ENCODE measurements at places on chromosomes 1 and 21. TPM values are rescaled to one million over a fixed set of nuclear protein-coding genes. Genes with fewer than 3 reads are reported as not detected.

TDRD5 gene
- 0.09 TPM for total RNA-seq

SLC45A1 gene
- total RNA-seq = 1.1 TPM

KISS1 gene
- total RNA-seq = not detected

WNT9A gene
- 2.7 TPM for total RNA-seq

NBPF6 gene
- not detected for total RNA-seq

CNIH3 gene
- total RNA-seq = 2.5 TPM

LRRC53 gene
- total RNA-seq = not detected

CAMSAP2 gene
- 28.2 TPM for total RNA-seq

RSPH1 gene
- 0.04 TPM for total RNA-seq

ZFYVE9 gene
- 32.9 TPM for total RNA-seq

FCER1G gene
- total RNA-seq = 0.34 TPM

GRCh38 chr1:204453141-204453772 is 41.3 kb downstream of the PIK3C2B start:
- no peak overlapping the region for H3K27ac ChIP-seq
- H3K36me3 ChIP-seq = no peaks in the 10 kb centered on the region
- H3K4me3 ChIP-seq = no peak overlapping the region
- H3K4me1 ChIP-seq = peaks cover 71% of the 10 kb centered on the region

DNA sequence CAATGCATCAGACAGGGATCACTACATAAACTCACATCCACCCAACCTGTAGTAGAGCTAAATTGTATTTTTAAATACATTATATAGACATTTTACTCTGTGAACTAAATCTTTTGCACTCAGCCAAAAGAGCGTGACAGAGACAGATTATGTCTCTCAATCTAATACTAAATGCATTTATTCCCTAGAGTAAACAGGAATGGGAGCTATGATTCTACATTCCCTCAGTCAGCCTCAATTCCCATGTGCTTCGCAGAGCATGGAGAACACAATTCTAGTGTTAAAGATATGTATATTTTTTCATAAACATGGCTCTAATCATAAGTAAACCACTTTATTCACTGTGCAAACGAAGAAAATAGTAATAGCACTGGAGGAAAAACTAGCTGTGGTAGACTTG is 16.5 kb downstream of the PIGK start:
- no peak overlapping the region for H3K4me3 ChIP-seq
- H3K27me3 ChIP-seq = no peaks in the 10 kb centered on the region

- H3K4me3 ChIP-seq = no peak overlapping the region
- peaks cover 2% of the 10 kb centered on the region for H3K27me3 ChIP-seq
- peaks cover 35% of the 10 kb centered on the region for H3K4me1 ChIP-seq
- DNase-seq = no peak
- H3K36me3 ChIP-seq = no peaks in the 10 kb centered on the region
These were observed 69.6 kb downstream of the SDC3 start for GRCh38 chr1:30838996-30839395.

DNA sequence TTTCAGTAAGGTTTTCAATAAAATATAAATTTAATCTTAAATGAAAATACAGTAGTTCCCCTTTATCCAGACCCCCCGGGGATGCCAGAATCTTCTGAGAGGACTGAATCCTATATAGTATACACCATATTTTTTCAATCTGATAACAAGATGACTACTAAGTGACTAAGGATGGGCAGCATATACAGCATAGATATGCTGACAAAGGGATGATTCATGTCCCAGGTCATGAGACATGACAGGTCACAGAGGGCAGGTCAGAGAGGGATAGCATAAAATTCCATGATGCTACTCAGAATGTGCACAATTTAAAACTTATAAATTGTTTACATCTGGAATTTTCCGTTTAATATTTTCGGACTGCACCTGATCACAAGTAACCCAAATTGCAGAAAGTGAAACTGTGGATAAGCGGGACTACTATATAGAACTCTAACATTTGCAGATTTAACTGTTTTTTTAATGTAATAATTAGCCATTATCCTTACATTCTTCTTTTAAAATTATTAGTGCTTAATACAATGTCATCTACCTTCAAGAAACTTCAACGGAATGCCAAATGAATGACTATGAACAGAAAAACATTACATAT is 48.8 kb downstream of the LRRC40 start:
- no peaks in the 10 kb centered on the region for H3K4me1 ChIP-seq
- H3K4me3 ChIP-seq = no peak overlapping the region
- no peak overlapping the region for H3K27ac ChIP-seq
- no peaks in the 10 kb centered on the region for H3K36me3 ChIP-seq
- no peaks in the 10 kb centered on the region for H3K27me3 ChIP-seq

DNA sequence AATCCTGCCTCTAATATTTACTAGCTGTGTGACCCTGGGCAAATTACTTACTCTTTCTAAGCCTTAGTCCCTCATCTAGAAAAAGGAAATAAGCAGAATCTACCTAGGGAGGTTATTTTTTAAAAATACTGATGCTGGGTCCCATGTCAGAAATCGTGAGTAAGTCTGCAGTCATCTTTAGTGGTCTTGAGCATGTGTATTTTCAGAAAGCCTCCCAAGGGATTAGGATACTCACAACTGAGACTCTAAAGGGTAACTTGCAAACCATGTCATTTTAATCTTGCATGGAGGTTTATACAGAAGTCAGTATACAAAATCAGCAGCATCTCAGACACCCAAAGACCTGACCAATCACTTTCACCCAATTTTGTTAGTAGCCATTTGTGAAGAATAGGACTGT is 43.2 kb downstream of the DSTYK start:
- DNase-seq = no peak
- H3K4me3 ChIP-seq = no peak overlapping the region
- no peaks in the 10 kb centered on the region for H3K36me3 ChIP-seq

DNA sequence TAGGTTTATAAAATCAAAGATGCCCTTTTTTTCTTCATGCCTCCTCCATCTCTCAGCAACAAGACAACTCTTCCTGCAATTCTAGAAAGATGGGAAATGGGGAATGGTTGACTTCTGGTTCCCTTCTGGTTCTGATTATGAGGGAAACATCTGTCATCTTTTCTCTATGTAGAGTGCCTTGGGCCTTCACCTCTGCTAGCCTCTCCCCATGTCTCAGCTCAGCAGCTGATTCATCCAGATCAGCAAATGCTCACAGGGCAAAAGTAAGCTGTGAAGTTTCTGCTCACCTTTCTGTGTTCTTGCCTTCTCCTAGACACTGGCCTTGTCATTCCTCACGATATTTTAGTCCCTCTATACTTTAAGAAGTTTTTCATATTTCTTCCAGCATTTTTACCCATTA is 17.8 kb upstream of the BECN2 start:
- no peak overlapping the region for H3K27ac ChIP-seq
- no peak overlapping the region for H3K4me3 ChIP-seq
- H3K4me1 ChIP-seq = peaks cover 4% of the 10 kb centered on the region
- H3K27me3 ChIP-seq = no peaks in the 10 kb centered on the region
- no peak for DNase-seq

GRCh38 chr21:33149181-33149580 is 79.2 kb downstream of the OLIG1 start:
- no peaks in the 10 kb centered on the region for H3K4me1 ChIP-seq
- no peaks in the 10 kb centered on the region for H3K27me3 ChIP-seq
- H3K4me3 ChIP-seq = no peak overlapping the region
- peak; percentile 26 for DNase-seq
- H3K27ac ChIP-seq = no peak overlapping the region

GRCh38 chr1:30342535-30343141 is 380.7 kb downstream of the MATN1 start:
- H3K27ac ChIP-seq = no peak overlapping the region
- peak overlapping the region; percentile 29 for H3K4me3 ChIP-seq
- DNase-seq = peak; percentile 38
- no peaks in the 10 kb centered on the region for H3K4me1 ChIP-seq
- H3K36me3 ChIP-seq = no peaks in the 10 kb centered on the region

DNA sequence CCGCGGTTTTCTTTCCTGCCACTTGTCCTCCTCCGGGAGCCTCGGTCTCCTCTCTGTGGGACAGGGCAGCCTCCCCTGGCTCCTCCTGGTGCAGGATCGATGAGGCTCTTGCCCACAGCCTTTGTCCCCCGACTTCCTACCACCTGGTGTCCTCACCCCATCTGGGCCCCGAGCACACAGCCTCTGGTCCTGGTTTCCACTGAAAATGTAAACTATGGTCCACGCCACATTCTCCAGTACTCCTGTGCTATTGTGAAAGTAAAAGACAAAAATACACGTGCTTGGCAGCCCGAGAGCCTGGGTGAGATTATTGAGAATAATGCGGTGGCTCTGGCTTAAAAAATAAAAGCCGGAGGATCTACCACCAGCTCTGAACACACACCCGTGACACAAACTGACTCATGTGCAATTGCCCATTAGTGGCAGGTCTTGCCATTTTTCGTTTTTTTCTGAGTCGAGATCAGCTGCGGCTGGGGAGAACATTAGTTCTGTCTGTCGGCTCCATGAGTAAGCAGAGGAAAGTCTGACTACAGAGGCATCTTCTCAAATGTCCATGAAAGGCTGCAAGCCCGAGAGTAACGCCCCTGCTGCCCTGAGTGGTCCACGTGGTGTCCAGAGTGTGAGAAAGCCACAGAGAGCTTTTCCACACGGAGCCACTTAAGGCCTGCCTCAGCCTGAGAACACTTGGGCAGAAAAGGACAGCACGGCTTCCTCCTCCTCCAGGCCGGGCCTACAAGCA is 5.7 kb upstream of the COL6A2 start:
- no peaks in the 10 kb centered on the region for H3K36me3 ChIP-seq
- no peak overlapping the region for H3K4me3 ChIP-seq
- peaks cover 11% of the 10 kb centered on the region for H3K27me3 ChIP-seq

Data from neural progenitor cell (in vitro differentiated cells).